H9 (cell line): ENCODE measurements at places on chromosomes 3 and 15.
A peak's percentile ranks its signal among the peaks of the same experiment; 100 is the strongest.

DNA sequence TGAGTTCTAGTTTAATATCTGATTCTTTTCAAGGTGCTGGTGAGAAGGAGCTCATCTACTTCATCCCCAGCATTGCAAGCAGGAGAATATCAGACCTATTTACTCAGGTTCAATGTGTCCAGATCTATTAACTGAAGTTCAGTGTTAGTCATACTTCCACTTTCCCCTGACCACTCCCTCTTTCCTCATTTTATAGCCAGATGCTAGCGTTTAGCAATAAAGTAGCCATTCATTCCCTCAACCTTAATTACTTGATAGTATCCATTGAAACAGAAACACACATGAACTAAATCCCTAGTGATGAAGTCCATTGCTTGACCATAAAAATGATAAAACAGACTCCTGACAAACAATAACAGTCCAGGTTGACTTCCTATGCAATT, 60.0 kb downstream of the RPL22L1 start:
- H3K36me3 ChIP-seq, result no peaks in the 10 kb centered on the region
- peaks cover 13% of the 10 kb centered on the region for H3K4me1 ChIP-seq
- H3K27ac ChIP-seq, result no peak overlapping the region
- no peak for DNase-seq

- peaks cover 7% of the 10 kb centered on the region; the same call in 1 of the 2 replicates for H3K36me3 ChIP-seq
- no peak overlapping the region for H3K27ac ChIP-seq
Measured at GRCh38 chr15:101296418-101297405, 1.7 kb upstream of the SNRPA1 start.

- H3K27ac ChIP-seq, result no peak overlapping the region
- H3K36me3 ChIP-seq, result no peaks in the 10 kb centered on the region
- no peaks in the 10 kb centered on the region for H3K27me3 ChIP-seq
- H3K4me1 ChIP-seq, result no peaks in the 10 kb centered on the region
- no peak overlapping the region for H3K4me3 ChIP-seq
- DNase-seq, result no peak
Measured at GRCh38 chr3:18891641-18892040, 256.7 kb upstream of the KCNH8 start.

DNA sequence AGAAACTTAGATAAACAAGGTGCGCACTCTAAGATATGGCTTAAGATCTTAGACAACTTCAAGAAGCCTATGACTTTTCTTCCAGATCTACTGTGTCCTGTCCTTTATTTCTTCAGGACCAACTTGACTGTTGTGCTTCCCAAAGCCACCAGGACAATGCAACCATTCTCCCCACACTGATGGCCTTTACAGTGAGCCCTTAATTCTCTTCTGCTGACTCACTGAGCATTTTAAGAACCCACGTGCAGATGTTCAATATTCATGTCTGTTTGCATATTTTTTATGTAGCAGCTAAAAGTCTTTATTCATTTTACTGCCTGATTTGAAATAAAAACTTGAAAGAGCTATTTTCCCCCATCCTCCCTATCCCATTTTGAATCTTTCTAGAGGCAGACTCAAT, 103.3 kb upstream of the SLC2A2 start:
- no peak overlapping the region for H3K4me3 ChIP-seq
- no peaks in the 10 kb centered on the region; the same call in 1 of the 2 replicates for H3K4me1 ChIP-seq
- H3K27ac ChIP-seq, result no peak overlapping the region
- peaks cover 2% of the 10 kb centered on the region; the same call in 2 of the 3 replicates for H3K36me3 ChIP-seq
- no peaks in the 10 kb centered on the region for H3K27me3 ChIP-seq

DNA sequence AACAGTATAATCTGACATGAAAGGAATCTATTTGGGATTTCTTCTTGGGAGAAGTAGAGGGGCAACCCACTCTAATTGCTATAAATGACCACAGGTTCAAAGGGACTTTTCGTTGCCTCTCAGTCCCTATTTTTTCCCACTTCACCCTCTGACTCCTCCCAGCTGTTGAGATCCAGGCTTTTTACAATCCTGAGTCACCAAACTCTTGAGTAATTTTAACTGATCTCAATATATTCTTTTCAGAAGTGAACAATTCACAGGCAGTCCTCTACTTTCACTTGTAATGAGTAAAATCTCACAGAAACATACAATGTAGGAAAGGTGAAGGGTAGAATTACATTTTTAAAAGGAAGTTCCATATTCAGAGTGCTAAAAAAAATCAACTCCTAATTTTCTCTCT, 44.6 kb downstream of the EIF4E3 start:
- peaks cover 4% of the 10 kb centered on the region; the same call in 1 of the 2 replicates for H3K4me1 ChIP-seq
- no peak overlapping the region for H3K27ac ChIP-seq
- no peak overlapping the region for H3K4me3 ChIP-seq
- H3K36me3 ChIP-seq, result no peaks in the 10 kb centered on the region
- no peak for DNase-seq

GRCh38 chr3:52121813-52122212, 32.4 kb downstream of the POC1A start:
- H3K36me3 ChIP-seq, result peaks cover 65% of the 10 kb centered on the region
- H3K4me3 ChIP-seq, result no peak overlapping the region
- no peaks in the 10 kb centered on the region for H3K27me3 ChIP-seq
- no peak for DNase-seq
- H3K27ac ChIP-seq, result no peak overlapping the region

- no peak overlapping the region for H3K4me3 ChIP-seq
- no peaks in the 10 kb centered on the region for H3K36me3 ChIP-seq
- no peak overlapping the region for H3K27ac ChIP-seq
- peaks cover 2% of the 10 kb centered on the region; the same call in 1 of the 2 replicates for H3K4me1 ChIP-seq
- DNase-seq, result no peak
Measured at GRCh38 chr15:50993598-50993997, 85.1 kb downstream of the AP4E1 start.

DNA sequence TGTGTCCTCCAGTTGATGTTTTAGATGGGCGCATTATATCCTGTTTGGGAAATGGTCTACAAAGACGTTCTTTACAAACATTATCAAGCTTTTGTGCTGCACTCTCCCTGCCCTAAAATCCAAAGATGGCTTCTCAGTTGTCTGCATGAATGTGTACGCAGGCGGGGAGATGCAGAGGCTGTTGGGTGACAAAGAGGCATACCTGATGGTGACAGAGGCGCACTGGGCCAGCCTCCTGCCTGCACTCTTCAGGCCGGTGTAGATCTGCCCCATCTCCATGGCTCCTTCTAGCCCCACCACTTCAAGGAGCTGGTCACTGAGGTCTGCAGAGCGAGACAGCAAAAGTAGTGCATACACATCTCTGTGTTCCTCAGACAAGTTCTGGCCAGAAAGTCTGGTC, 55.8 kb upstream of the ETV5 start:
- H3K27ac ChIP-seq, result no peak overlapping the region
- no peaks in the 10 kb centered on the region for H3K36me3 ChIP-seq
- no peaks in the 10 kb centered on the region; the same call in 1 of the 2 replicates for H3K4me1 ChIP-seq
- no peak for DNase-seq
- no peak overlapping the region for H3K4me3 ChIP-seq

GRCh38 chr15:52783191-52783829, 6.8 kb downstream of the ONECUT1 start:
- H3K4me3 ChIP-seq, result peak overlapping the region; percentile 84
- peaks cover 7% of the 10 kb centered on the region; the same call in 1 of the 2 replicates for H3K4me1 ChIP-seq
- peak; percentile 91 for DNase-seq
- peaks cover 41% of the 10 kb centered on the region for H3K27me3 ChIP-seq
- no peak overlapping the region for H3K27ac ChIP-seq
